ENCODE measurements at places on chromosomes 7 and 10. TPM values are rescaled to one million over a fixed set of nuclear protein-coding genes. Genes with fewer than 3 reads are reported as not detected.

PTF1A gene
- not detected for total RNA-seq

SUN1 gene
- 210 TPM for total RNA-seq

FAM221A gene
- 7.3 TPM for total RNA-seq

MTPN gene
- 83.1 TPM for total RNA-seq

PLEKHA8 gene
- 13.2 TPM for total RNA-seq

BHLHA15 gene
- not detected for total RNA-seq

NKX2-3 gene
- total RNA-seq = not detected

- no peak overlapping the region for H3K27ac ChIP-seq
- no peaks in the 10 kb centered on the region for H3K36me3 ChIP-seq
- H3K27me3 ChIP-seq = peaks cover 11% of the 10 kb centered on the region
- H3K4me1 ChIP-seq = no peaks in the 10 kb centered on the region
- no peak overlapping the region for H3K4me3 ChIP-seq
- DNase-seq = no peak
These were observed 282.2 kb downstream of the PHTF2 start for GRCh38 chr7:78080811-78081210.

GRCh38 chr10:44297963-44298362 lies 86.9 kb downstream of the CXCL12 start:
- H3K27ac ChIP-seq = no peak overlapping the region
- no peaks in the 10 kb centered on the region for H3K4me1 ChIP-seq
- no peak overlapping the region for H3K4me3 ChIP-seq
- H3K36me3 ChIP-seq = no peaks in the 10 kb centered on the region
- DNase-seq = no peak

DNA sequence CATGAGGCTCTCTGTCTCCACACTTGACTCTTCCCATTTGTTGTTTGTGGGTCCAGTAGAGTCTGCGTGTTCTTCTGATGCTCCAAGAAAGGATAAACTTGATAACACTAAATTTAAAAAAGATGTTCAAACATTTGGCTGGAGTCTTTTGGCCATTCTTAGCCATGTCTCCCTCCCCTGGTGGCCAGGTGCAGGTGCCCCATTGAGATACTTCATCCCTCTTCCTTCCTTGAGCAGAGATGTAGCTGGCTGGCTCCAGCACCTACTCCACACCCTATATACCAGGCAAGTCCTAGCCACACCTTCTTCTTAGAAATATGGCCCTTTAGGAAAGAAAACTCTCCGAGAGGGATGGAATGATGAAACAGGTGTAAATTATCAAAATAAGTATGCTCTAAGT lies 103.2 kb upstream of the GJD4 start:
- no peaks in the 10 kb centered on the region for H3K4me1 ChIP-seq
- no peak overlapping the region for H3K4me3 ChIP-seq
- no peaks in the 10 kb centered on the region for H3K36me3 ChIP-seq

GRCh38 chr10:13973742-13974141 lies 357.0 kb downstream of the FRMD4A start:
- no peaks in the 10 kb centered on the region for H3K36me3 ChIP-seq
- H3K27ac ChIP-seq = no peak overlapping the region
- DNase-seq = no peak
- no peaks in the 10 kb centered on the region for H3K4me1 ChIP-seq
- no peak overlapping the region for H3K4me3 ChIP-seq
- H3K27me3 ChIP-seq = no peaks in the 10 kb centered on the region

DNA sequence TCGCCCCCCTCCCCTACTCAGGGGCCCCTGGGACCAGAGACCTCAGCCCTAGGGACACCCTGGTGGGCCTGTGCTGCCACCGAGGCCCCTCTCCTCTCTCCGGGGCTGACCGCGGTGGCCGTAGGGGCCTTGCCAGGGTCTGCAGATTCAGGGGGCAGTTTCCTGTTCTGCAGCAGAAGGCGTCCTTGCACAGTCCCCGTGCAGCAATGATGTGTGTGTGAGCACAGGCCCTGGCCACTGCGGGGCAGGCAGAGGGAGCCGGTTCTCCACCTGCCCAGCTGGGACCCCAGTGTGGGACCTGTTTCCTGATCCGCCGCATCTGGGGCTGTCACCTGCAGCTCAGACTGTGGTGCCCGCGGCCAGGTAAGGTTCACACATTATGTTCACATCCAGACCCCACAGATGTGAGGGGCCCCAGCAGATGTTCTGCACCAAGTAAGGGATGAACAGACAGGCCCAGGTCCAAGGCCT lies 60.7 kb upstream of the DNAJB6 start:
- peaks cover 9% of the 10 kb centered on the region for H3K27me3 ChIP-seq
- H3K36me3 ChIP-seq = no peaks in the 10 kb centered on the region
- no peak overlapping the region for H3K4me3 ChIP-seq
- H3K27ac ChIP-seq = no peak overlapping the region
- DNase-seq = no peak
- H3K4me1 ChIP-seq = peaks cover 34% of the 10 kb centered on the region

DNA sequence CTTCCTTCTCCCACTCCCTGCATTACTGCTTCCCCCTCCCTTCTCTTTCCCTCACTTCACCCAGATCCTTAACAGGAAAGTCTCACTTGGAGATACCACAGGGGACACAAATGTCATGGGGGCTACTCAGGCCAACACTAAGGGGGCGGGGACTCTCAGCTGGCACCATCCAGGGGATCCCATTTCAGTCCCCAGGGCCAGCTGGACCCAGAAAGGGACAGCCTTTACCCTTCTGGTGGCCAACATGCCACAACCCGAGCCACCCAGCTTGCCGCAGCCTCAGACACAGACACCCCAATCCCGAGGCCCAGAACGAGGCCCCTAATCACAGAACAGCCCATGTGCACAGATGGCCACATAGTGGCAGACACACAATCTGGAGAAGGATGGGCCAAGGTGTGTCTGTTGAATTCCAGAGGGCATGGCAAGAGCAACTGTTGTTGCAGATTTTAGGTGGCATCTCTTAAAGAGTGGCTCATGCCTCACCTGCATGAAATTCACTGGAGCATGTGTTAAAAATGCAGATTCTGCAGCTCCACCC lies 5.6 kb downstream of the CAMK2G start:
- peaks cover 23% of the 10 kb centered on the region for H3K36me3 ChIP-seq
- no peak overlapping the region for H3K4me3 ChIP-seq

DNA sequence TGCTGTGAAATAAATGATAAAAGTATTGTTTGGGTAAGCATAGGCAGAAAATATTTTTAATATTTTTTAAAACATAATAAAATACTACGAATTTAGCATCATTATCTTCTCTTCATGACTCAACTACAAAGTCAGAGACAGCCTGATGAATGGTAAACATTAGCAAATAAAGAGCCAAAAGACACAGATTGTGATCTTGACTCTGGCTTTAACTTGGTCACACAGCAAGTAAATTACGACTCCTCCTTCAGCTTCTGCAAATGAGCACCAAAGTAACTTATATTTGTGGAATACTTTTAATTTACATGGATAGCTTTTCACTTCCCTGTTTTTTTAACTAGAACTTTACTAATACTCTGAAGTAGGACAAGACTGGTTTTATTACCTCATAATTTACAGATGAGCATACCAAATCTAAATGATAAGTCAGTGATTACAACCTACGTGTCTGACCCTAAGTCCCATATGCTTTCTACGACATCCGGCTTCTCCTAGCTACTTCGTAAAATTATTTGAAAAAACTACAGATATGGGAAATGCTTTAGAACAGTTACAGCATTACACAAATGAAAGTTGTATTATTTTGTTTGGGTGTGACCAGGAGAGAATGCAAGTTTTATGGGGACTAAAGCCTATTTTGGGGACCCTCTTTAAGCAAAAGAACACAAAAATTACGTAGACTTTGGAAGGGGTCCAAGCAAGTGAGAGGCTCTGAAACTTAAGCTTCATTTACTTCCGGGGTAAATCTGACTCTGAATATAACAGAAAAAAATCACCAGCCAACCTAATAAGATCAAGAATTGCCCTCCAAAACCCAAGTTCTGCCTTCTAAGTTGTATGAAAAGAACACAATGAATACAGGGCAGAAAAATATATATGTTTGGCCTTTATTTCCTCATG lies 133.8 kb downstream of the CPEB3 start:
- H3K4me3 ChIP-seq = no peak overlapping the region
- H3K27ac ChIP-seq = no peak overlapping the region
- no peaks in the 10 kb centered on the region for H3K27me3 ChIP-seq
- H3K4me1 ChIP-seq = no peaks in the 10 kb centered on the region

DNA sequence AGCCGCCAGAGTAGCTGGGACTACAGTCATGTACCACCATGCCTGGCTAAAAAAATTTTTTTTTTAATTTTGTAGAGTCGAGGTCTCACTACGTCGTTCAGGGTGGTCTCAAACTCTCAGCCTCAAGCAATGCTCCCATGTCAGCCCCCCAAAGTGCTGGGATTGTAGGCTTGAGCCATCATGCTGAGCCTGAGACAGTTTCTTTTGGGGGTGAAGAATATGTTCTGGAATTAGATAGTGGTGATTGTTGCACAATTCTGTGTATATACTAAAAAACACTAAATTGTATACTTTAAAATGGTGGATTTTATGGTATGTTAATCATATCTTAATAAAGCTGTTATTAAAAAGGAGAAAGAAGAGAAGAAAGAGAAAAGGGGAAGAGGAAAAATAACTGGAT lies 1.5 kb downstream of the CUZD1 start:
- no peak overlapping the region for H3K4me3 ChIP-seq
- H3K4me1 ChIP-seq = no peaks in the 10 kb centered on the region
- no peak for DNase-seq

DNA sequence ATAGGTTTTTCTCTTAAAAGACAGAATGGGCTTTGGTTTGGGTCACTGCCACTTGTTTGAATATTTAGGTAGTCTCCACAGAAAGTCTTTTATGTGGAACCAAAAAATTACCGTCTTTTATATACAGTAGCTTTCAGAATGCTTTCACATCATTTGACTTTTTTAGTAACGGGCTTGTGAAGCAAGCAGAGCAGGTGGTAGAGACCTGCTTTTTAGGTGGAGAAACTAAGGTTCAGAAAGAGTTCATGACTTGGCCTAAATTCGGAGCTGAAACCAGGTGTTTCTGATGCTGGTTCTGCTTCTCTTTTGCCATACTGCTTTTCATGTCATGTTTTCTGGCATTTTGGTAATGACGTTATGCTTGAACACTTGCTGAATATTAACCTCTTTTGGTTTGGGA lies 36.3 kb downstream of the GARS1 start:
- no peaks in the 10 kb centered on the region for H3K27me3 ChIP-seq
- H3K36me3 ChIP-seq = peaks cover 57% of the 10 kb centered on the region
- H3K4me3 ChIP-seq = no peak overlapping the region
- no peaks in the 10 kb centered on the region for H3K4me1 ChIP-seq
- no peak overlapping the region for H3K27ac ChIP-seq
- DNase-seq = no peak

- no peak overlapping the region for H3K27ac ChIP-seq
- H3K36me3 ChIP-seq = no peaks in the 10 kb centered on the region
These were observed 383.0 kb upstream of the PCDH15 start for GRCh38 chr10:55183993-55184392.

DNA sequence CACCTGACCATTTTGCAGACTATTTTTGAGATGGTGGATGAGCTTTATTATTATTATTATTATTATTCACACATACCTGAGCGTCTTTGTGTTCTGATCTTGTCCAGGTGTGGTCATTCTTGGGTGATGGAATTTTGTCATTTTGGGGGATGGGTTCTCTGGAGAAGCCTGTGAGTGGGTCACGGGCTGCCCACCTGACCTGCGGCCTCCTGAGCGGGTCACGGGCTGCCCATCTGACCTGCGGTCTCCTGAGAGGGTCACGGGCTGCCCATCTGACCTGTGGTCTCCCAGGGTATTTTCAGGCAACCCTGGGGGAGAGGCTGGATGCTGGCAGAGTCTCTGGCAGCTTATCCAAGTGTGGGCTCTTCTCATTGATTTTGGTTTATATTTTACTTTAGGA lies 7.3 kb downstream of the SCART1 start:
- H3K27me3 ChIP-seq = no peaks in the 10 kb centered on the region
- H3K36me3 ChIP-seq = no peaks in the 10 kb centered on the region
- no peak overlapping the region for H3K4me3 ChIP-seq
- H3K4me1 ChIP-seq = no peaks in the 10 kb centered on the region

GRCh38 chr10:100182908-100183307 lies 2.9 kb downstream of the ERLIN1 start:
- no peak overlapping the region for H3K27ac ChIP-seq
- DNase-seq = no peak
- H3K27me3 ChIP-seq = no peaks in the 10 kb centered on the region

GRCh38 chr10:28177944-28178637 lies 124.8 kb downstream of the MPP7 start:
- peaks cover 24% of the 10 kb centered on the region for H3K4me1 ChIP-seq
- peak; percentile 32 for DNase-seq
- no peaks in the 10 kb centered on the region for H3K27me3 ChIP-seq
- H3K27ac ChIP-seq = peak overlapping the region; percentile 50

GRCh38 chr7:130009848-130010688 lies 41.1 kb downstream of the ZC3HC1 start:
- H3K4me1 ChIP-seq = no peaks in the 10 kb centered on the region
- no peaks in the 10 kb centered on the region for H3K36me3 ChIP-seq
- H3K27ac ChIP-seq = no peak overlapping the region
- no peak for DNase-seq
- H3K27me3 ChIP-seq = no peaks in the 10 kb centered on the region
- no peak overlapping the region for H3K4me3 ChIP-seq

DNA sequence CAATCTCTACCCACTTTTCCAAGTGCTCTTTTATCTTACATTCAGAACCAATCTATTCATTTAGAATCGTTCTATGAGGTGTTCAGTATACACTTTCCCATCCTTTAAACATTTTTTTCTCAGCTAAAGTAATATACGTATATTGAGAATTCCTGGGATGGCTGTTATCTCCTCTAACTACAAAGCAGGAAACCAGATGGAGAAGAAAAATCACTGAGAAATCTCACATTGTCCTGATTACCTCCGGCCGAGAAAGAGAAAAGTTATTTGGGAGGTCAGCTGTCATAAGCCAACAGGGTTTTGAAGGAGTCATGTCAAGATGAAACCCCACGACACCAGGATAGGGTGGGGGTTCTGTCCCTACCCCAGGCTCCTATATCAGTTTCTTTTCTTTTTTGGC lies 99.2 kb upstream of the KDM7A start:
- H3K27me3 ChIP-seq = no peaks in the 10 kb centered on the region
- no peak overlapping the region for H3K27ac ChIP-seq
- no peak for DNase-seq
- no peaks in the 10 kb centered on the region for H3K36me3 ChIP-seq

GRCh38 chr10:97016728-97017473 lies 168.9 kb downstream of the SLIT1 start:
- H3K27me3 ChIP-seq = no peaks in the 10 kb centered on the region
- H3K27ac ChIP-seq = no peak overlapping the region
- H3K4me3 ChIP-seq = no peak overlapping the region

DNA sequence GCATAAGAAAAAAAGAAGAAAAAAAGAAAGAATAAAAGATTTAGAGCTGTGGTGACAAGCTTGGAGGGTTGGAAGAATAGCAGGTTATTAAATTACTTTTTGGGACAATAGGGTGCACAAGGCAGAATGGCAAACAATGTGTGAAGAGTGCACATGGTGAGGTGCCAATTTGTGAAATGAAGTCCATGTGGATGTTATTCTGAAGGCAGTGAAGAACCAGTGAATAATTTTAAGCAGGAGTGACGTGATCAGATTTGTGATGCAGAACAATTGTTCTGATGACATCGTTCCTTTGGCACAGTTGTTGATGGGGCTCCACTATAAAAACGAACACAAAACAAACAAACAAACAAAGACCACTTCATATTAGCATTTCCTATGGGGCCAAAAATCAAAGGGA lies 700.3 kb downstream of the NRG3 start:
- H3K27me3 ChIP-seq = no peaks in the 10 kb centered on the region
- no peak for DNase-seq
- no peak overlapping the region for H3K4me3 ChIP-seq
- H3K36me3 ChIP-seq = no peaks in the 10 kb centered on the region
- no peaks in the 10 kb centered on the region for H3K4me1 ChIP-seq
- H3K27ac ChIP-seq = no peak overlapping the region
